DMS 273 treated with DMSO at 0.1 percent for 48 hours (cell line): ENCODE measurements at places on chromosomes 2 and 18.

- no peak for DNase-seq
Measured at GRCh38 chr2:217650716-217651360, 352.0 kb downstream of the TNS1 start.

DNA sequence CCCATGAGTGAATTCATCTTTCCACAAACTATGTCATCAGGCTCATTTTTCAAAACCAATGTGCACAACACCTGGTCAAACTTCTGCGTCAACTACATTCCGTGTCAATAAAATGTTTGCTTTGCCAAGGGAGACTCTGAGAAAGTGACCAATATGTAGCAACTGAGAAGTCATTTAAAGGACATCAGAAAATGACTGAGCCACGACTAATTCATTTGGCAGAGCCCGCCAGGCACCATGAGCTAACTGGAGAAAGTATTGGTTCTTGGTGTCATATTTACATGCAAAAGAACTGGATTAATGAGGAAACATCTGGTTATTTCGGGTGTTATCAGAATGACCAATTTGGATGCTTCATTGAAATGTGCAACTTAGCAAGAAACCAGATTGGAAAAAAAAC is 7.2 kb downstream of the RND3 start:
- DNase-seq, result no peak

- no peak for DNase-seq
Measured at GRCh38 chr2:5290900-5291546, 401.2 kb upstream of the SOX11 start.

- DNase-seq, result no peak
Measured at GRCh38 chr2:1186421-1186820, 226.8 kb upstream of the TPO start.

GRCh38 chr2:196331143-196331542 is 159.8 kb upstream of the STK17B start:
- no peak for DNase-seq

GRCh38 chr2:65026154-65026553 is 30.1 kb upstream of the CEP68 start:
- DNase-seq, result no peak

- DNase-seq, result no peak
Measured at GRCh38 chr2:86352727-86353221, 15.3 kb upstream of the REEP1 start.

DNA sequence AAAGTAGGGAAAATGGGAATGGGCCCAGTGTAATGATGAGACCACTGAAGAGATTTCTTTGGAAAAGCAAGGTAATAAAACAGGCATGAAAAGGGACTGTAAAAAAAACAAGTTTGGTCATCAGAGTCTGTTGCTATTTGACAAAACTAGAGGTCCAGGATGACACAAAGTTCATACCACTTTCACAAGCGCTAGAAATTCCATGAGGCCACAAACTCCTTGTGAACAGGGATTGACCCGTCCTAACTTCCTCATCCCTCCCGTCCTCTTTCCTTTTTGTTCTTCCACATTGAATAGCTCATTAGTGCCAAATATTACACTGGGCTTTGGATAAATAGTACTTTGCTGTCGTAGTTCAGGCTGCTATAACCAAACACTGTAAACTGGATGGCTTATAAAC is 188.8 kb upstream of the EPC2 start:
- DNase-seq, result no peak

DNA sequence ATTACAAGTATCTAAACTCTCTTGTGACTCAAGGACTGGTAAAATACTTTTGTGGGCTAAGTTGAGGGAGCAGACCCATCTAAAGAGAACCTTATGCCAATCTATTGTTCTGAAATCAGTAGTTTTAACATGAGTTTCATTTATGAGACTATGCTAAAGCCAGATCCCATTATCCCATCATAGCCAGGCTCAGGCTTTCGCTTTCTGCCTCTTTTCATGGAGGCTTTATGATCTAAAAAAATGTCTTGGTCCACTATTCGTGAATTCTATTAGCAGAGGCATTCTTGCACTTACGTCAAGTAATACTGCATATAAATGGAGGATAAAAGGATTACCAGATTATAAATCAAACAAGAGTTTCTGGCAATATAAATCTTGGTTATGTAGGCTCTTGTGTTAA is 1636.9 kb upstream of the ACVR2A start:
- DNase-seq, result no peak

DNA sequence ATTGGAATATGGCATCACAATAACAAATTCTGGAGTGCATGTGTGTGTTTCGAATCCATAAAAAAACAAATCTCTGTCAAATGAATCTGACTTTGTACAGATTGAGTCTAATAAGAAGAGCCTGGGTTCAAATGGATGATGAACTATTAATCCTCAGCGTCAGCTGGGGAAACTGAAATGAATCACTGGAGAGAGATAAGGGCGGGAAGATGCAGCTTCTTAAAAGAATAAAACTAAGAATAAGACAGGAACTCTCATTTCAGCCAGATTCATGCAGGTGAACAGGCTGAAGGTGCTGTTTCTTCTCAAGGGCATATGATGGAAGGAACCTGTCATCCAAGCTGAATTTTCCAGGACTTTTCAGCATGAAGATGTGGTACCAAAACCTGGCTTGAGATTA is 202.6 kb upstream of the TRIB2 start:
- no peak for DNase-seq
